ENCODE measurements at places on chromosomes 6 and 20.
A peak's percentile ranks its signal among the peaks of the same experiment; 100 is the strongest.

DNA sequence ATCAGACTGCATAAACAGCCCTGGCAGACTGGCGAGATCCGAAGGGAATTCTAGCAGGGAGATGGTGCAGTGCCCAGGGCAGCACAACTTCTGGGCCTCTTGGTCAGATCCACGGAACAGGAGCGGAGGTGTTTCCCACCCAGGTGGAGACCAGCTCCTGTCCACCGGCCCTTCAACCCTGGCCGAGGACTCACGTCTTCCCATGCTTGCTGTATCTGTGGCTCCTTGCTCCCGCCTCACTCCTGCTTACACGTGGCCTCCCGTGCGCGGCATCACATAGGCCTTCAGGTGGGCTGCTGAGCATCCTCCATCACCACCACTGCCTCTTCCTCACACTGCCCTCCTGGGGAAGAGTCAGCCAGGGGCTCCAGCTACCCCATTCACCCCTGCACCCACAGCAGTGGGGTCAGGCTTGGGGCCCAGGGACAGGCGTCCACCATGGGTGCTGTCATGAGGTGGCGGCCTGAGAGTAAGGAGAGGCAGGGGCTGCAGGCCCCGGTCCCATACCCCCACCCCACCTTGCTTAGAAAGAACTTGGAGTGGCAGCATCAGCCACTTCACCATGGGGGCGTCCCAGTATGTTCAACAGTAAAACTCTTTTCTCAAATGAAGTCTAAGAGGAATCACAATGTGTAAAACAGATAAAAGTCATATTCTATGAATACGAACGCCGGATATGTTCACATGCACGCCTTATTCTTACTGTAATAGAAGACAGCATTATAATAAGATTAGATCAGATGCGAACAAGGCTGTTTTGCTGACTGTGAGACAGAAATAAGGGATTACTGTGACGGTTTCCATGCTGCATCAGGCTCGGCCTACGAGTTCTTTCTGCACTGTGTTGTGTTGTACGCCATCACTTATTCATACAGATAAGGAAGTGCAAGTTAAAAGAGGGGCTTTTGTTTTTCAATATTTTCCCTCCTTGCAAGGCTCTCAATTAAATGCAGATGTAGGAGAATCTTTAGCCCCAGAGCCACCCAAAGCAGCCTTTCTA, 165.4 kb downstream of the GRM4 start:
- DNase-seq = no peak

DNA sequence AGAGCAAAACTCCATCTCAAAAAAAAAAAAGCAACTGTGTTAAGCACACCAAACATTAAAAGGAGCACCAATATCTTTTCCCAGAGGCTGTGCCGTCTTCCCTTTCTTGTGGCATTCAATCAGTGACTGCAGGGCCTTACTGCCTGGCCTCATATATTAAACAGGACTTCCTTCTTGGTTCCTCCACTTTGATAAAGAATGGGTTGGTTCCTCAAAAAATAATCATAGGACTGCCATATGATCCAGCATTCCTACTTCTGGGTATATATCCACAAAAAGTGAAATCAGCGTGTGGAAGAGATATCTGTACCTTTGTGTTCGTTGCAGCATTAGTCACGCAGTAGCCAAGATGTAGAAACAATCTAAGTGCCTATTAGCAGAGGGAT, 40.3 kb upstream of the GFOD1 start:
- no peak for DNase-seq

DNA sequence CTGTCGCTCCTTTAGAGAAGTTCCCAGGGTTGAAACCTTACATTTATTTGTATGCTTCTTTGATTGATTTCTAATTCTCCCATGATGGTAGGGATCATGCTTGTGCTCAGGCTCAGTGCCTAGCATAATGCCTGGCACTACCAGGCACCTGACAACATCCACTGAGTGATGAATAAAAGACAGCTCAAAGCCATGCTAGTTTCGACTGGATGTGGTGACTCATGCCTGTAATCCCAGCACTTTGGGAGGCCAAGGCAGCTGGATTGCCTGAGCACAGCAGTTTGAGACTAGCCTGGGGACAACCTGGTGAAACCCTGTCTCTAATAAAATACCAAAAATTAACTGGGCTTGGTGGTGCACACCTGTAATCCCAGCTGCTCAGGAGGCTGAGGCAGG, 11.6 kb upstream of the CD164 start:
- DNase-seq = no peak

GRCh38 chr6:37566111-37566949, 66.6 kb upstream of the CCDC167 start:
- peak; percentile 55 for DNase-seq

DNA sequence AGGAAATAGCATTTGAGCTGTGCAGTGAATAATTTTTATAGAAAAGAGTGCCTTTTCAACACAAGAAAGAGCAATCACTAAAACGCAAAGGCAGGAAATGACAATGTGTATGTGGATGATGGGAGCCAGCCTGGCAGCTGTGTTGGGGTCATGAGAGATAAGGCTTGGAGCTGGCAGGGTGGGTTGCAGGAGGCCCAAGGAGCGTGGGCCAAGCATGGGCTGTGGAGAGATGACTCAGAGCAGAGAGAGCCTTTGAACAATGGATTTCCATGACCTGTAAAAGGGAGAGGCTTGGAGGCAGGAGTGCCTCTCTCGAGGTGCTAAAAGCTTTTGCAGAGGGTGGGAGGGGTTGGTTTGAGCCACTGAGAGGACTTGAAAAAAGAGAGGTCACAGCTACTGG, 6.6 kb upstream of the TBC1D7 start:
- no peak for DNase-seq

DNA sequence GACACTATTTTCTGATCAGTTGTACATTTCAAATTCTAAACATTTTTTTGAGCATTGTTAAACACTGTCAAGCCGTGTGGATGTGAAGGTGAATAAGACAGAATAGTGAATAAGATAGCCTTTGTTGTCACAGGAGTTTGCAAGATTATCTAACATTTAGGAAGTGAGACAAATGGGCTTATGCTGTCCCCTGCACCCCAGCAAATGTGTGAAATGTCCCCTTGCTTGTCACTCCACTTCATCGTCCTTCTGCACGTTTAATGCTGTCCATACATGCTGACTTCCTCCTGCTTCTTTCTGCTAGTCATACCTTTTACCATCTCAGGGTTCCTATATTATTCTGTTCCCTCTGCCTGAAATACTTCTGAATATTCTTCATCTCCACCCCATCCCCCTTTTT, 62.6 kb downstream of the CBFA2T2 start:
- no peak for DNase-seq

- DNase-seq = no peak
These were observed 79.3 kb upstream of the NAA20 start for GRCh38 chr20:19937651-19938420.

GRCh38 chr6:156718647-156719394, 58.4 kb upstream of the ARID1B start:
- DNase-seq = no peak

- DNase-seq = no peak
These were observed 901 bp downstream of the CEP57L1 start for GRCh38 chr6:109096208-109096607.

GRCh38 chr6:154485815-154486214, 24.7 kb downstream of the CNKSR3 start:
- no peak for DNase-seq

DNA sequence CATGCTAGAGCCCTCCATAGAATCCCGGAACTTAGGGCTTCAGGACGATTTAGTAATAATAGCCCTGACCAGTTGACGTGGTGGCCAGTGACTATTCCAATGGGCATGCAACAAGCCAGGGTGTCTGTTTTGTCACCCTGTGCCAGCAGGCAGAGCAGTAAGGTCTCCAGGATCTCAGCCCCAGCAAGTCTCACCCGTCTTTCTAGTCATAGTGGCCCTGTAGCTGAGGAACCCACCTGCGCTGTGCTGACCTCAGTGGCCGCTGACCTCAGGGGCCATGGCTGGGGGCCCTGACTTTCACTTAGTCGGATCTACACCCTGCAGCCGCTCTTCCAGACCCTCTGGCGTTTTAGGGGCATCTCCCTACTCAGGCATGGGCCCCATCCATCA, 36.8 kb downstream of the PRR18 start:
- DNase-seq = no peak

- no peak for DNase-seq
These were observed 18.1 kb upstream of the SIRPA start for GRCh38 chr20:1876975-1877608.

GRCh38 chr6:18752278-18753068, 365.3 kb downstream of the RNF144B start:
- no peak for DNase-seq

DNA sequence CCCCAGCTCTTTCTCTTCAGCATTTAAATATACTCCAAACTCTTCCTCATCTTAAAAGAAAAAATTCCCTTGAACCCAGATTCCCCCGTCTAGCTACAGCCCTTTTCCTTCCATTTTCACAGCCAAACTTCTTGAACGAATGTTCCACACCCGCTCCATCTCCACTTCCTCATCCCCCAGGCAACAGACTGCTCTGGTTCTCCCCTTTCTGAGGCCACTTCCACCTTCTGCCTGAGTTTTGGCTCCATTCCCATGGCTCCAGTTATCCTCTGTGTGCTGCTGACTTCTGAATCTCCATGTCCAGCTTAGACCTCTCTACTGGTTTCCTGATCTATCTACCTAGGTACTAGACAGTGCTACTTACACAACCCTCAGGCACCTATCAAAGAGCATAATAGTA, 106.4 kb downstream of the RALGAPA2 start:
- DNase-seq = no peak

- DNase-seq = no peak
These were observed 63.6 kb upstream of the TRAF3IP2 start for GRCh38 chr6:111669326-111669725.

DNA sequence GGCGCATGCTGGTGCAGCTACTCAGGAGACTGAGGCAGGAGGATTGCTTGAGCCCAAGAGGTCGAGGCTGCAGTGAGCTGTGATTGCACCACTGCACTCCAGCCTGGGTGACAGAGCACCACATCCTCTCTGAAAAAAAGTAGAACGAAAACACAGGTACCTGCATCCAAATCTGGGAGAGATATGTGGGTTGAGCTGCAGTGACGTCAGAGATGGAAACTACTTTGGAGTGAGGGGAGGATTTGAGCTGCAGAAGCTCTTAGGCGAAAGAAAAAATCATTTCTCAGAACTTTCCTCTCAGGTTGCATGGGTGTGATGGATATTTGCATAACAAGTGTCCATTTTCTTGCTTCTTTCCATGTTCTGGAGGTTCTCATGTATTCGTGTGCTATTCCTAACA, 4.0 kb upstream of the TULP1 start:
- DNase-seq = no peak

GRCh38 chr20:24131684-24132083, 143.1 kb upstream of the GGTLC1 start:
- DNase-seq = no peak

GRCh38 chr6:10954590-10955010, 67.7 kb downstream of the SYCP2L start:
- peak; percentile 51 for DNase-seq

DNA sequence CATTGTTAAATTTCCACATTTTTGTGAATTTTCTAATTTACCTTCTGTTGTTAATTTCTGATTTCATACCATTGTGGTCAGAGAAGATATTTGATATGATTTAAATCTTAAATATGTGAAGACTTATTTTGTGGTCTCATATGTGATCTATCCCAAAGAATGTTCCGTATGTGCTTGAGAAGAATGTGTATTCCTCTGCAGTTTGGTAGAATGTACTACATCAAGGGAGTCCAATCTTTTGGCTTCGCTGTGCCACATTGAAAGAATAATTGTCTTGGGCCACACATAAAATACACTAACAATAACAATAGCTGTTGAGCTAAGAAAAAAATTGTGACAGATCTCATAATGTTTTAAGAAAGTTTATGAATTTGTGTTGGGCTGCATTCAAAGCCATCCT, 176.2 kb upstream of the PRND start:
- no peak for DNase-seq

DNA sequence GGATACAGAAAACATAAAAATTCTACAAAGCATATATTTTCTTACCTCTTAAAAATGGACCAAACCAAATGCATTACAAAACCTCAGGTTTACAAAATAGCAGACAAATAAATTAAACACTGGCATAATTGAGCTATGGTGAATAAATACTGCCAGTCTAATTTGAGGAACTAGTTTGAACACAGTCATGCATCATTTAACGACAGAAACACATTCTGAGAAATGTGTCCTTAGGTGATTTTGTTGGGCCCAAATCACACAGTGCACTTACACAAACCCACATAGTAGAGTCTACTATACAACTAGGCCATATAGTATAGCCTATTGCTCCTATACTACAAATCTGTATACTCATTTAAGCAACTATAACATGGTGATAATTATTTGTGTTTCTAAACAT, 215.6 kb downstream of the FOXC1 start:
- DNase-seq = no peak

DNA sequence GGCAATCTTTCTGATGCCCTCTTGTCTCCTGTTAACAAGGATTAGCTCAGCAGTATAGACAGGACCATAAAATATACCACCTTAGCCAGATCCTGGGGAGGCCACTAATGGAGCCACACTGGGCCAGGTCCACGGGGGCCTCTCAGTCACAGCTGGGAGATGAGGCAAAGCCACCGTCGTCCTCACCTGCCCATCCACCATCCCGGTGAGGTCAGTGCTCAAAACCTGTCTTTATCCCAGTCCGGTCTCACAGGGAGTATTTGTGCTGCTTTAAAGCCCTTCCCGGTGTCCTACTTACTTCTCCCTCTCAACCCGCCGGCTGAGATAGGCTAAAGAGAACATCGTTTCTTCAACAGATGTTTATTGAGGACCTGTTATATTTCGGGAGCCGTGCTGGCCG, 104.3 kb downstream of the EDN3 start:
- no peak for DNase-seq

DNA sequence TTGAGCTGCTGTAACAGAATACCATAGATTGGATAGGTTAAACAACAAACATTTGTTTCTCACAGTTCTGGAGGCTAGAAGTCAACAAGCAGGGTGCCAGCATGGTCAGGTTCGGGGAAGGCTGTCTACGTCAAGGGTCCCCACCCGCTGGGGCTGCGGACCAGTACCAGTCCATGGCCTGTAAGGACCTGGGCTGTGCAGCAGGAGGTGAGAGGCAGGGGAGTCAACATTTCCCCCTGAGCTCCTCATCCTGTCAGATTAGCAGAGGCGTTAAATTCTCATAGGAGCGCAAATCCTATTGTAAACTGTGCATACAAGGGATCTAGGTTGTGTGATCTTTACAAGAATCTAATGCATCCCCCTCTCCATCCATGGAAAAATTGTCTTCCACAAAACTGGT, 3.8 kb downstream of the ADGB start:
- DNase-seq = no peak

All from activated CD4-positive, alpha-beta T cell treated with anti-CD3 and anti-CD28 coated beads, Interleukin-2, amount 50 U/mL, for 24 hours (primary cell).